ENCODE measurements at places on chromosomes 7 and 10.

GRCh38 chr10:80204677-80205476 is 460 bp downstream of the ANXA11 start:
- no peak for DNase-seq

- peak; percentile 87 for DNase-seq
Observed at GRCh38 chr7:148527717-148528168, 62.8 kb upstream of the C7orf33 start.

GRCh38 chr10:35470248-35470924 is 134.1 kb downstream of the CCNY start:
- no peak for DNase-seq

DNA sequence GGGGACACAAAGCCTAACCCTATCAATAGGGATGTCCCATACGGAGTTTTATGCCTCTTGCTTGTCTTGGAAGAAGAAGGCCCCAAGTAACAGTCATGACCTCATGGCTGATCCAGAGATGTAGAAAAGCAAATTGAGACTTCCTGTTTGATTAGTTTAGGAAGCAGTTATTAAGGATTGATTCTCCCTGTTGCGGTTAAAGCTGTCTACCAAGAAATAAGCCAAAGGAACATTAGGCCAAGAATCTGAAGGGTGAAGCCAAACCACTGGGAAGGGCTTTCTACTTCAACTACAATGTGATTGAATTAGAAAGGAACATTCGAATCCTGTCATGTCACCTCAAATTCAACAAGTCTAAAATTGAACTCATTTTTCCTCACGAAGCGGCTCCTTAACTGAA is 60.5 kb upstream of the AGBL3 start:
- no peak for DNase-seq

- DNase-seq = no peak
Observed at GRCh38 chr10:36087006-36088005, 445.2 kb upstream of the FZD8 start.

- DNase-seq = no peak
Observed at GRCh38 chr7:16708511-16708910, 45.0 kb upstream of the TSPAN13 start.

DNA sequence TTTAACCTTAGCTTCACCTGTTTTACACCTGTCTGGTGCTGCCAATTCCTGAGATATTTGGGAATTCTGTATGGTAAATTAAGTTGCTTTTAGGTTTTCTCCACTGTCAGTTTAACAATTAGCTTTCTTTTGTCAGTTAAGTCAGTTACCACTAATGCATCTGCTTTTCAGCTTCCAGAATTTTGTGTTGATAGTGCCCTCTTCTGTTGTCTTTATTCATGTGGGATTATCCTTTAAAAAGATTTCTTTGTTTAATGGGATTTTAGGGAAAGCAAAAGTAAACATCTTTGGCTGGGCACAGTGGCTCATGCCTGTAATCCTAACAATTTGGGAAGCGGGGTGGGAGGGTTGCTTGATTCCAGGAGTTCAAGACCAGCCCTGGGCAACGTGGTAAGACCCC is 8.1 kb downstream of the TFAM start:
- no peak for DNase-seq

DNA sequence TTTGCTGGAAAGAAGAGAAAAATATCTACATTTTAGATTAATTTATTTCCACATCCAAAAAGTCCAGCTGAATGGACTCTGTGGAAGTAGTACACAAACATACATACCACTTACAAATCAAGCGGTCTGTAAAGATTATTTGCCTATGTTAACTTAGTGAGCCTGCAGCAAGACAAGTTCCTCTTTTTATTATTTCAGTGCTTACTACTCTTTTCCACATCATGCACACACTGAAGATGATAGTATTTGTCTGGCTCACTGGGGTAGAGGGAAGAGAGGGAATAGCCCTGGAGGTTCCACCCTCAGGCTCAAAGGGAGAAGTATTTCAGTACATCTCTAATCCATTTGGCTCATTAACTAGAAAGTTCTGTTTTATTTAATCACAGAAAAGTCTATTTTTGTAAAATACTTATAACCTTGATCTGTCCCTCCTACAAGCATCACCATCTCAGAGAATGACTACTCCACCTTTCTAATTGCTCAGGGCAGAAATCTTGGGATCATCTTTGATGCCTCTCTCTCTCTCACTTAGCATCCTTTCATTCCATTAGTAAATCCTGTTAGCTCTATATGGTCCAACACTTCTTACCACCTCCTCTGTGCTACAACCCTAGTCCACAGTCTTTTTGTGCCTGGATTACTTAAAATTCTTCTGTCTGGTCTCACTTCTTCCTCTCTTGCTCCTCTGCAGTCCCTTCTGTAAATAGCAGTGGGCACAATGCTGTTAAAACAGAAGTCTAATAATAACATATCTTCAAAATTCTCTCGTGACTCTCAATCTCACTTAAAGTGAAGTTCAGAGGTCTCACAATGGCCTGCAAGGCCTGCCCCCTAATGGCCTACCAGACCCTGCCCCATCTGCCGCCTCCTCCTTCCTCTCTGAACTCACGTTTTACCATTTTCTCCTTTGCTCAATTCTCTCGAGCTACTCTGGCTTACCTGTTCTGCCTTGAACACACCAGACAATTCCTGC is 64.3 kb upstream of the CCDC6 start:
- DNase-seq = no peak

DNA sequence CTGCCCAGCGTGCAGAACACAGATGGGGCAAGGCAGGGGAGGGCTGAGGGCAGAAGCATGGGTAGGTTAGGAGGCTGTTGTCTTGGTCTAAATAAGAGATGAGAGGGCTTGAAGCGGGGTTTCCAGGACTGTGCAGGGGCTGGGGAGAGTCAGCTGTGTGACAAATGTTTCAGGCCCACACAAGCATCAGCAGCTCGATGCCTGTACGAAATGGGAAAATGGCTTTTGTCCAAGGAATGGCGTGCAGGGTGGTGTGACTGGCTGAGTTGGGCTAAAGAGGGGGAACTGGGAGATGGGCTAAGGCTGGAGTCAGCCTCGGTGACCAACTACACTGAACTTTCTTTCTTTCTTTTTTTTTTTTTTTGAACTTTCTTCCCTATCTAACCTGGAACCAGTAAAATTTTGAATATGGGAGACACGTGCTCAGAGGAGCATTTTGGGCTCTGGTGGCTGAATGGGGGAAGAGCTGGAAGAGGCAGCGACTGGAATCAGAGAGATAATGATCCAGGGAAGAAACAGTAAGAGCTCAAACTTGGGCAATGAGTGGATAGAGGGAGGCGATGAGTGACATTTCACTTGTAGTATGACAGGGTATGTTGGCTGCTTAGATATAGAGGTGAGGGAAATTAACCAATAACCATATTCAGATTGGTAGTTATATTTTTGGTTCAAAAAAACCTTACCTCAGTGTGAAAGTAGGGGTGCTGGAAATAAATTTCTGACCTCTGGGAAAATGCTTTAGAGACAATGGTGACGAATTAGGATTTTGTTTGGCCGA is 10.2 kb upstream of the EPHA1 start:
- DNase-seq = no peak

- DNase-seq = no peak
Observed at GRCh38 chr10:123792248-123792978, 99.2 kb downstream of the CPXM2 start.

- DNase-seq = no peak
Observed at GRCh38 chr10:33519130-33519860, 184.8 kb upstream of the NRP1 start.

DNA sequence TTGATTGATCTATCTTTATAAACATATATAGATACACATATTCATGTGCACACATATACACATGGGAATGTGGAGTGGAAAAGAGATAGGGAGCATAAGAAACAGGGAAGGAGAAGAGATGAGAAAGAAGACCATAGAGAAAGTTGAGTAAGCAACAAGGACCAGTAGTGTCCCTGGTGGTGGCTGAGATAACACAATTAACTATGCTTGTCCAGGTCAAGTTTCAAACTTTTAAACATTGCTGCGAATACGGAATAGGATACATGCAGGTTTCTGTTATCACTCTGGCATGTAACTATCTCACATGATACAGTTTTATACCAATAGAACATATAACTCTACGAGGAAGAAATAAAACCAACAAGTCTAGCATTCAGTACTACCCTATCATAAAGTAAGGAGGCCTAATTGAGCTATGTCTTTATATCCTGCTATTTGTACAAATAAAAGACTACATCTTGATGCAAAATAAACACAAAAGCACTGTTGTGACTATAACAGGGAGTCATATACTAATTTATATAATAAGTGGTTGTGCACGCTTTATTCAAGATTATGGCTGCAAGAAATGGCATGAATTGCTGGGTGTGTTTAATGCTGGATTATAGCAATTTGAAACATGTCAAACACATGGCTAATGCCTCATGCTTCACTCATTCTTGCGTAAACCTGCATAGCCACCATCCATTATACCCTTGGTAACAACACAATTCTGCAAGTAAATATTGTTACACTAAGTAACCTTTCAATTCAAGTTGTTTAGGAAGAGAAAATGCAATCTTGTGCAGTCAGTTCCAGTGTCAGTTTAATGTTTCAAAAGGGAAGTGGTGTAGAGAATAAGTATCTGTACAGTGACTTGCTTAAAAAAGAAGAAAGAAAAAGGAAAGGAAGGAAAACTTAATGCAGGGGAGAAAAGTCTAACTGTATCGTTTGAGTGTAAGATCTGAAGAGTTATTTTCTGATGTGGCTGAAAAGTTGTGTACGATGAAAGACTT is 8.2 kb downstream of the FOXP2 start:
- no peak for DNase-seq

GRCh38 chr7:158133515-158134271 is 453.9 kb downstream of the PTPRN2 start:
- peak; percentile 67 for DNase-seq

GRCh38 chr10:11260170-11260569 is 242.5 kb downstream of the CELF2 start:
- no peak for DNase-seq

GRCh38 chr7:101411508-101411874 is 48.8 kb downstream of the COL26A1 start:
- no peak for DNase-seq

- DNase-seq = no peak
Observed at GRCh38 chr10:70617798-70618568, 15.4 kb upstream of the PRF1 start.

DNA sequence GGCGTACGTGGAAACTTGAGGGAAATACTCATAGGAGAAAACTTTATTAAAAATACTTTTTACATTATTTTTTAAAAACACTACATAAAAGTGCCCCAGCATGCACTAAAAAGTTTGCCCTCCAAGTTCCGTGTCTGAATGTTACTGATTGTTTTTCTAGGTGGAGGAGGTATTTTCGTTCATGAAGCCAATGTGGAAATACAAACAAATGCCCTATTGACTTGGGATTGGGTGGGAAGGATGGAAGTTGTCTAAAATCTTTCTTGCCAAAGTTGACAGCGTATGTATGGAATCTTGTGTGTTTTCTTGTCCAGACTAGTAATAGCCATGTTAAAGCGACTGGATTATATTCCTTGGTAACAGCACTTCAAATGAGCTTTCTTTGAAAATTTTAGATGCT is 1.2 kb downstream of the PROSER2 start:
- DNase-seq = no peak

DNA sequence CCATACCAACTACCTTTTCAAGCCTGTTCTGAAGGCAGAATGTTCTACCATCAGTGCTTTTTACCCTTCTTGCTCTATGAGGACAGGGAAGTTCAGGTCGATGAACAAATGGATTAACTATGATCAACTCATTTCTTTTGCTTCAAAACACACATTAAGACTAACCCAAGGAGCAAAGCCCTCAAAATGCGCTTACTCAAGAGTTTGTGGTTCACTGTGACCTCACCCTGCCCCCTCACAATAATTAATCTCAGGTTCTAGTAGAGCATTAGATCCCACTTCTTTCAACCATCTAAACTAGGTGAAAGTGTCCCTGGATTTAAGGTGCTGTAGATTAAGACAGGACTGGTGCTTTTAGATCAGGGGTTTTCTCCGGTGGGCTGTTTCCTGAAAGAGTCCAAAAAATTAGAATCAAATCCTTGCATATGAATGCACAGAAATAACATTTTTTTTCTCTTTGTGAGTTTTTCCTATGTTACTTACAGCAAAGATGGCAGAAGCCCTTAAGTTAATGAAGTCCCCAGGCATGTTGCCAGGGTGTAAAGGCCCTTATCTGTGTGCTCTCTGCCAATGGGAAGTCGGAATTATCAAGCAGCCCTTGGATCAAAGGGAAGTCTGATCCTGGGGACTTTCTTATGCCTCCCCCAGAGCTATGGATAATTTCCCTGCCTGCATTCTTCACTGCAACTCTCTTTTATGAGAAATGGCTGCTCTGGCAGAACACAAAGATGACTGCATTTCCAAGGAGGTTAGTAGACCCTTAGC is 205.5 kb upstream of the STK17A start:
- DNase-seq = no peak

GRCh38 chr7:139232904-139233303 is 1.9 kb downstream of the UBN2 start:
- no peak for DNase-seq

- no peak for DNase-seq
Observed at GRCh38 chr7:103919272-103919868, 70.1 kb downstream of the RELN start.

GRCh38 chr10:49331431-49331830 is 32.5 kb downstream of the C10orf71 start:
- DNase-seq = no peak

DNA sequence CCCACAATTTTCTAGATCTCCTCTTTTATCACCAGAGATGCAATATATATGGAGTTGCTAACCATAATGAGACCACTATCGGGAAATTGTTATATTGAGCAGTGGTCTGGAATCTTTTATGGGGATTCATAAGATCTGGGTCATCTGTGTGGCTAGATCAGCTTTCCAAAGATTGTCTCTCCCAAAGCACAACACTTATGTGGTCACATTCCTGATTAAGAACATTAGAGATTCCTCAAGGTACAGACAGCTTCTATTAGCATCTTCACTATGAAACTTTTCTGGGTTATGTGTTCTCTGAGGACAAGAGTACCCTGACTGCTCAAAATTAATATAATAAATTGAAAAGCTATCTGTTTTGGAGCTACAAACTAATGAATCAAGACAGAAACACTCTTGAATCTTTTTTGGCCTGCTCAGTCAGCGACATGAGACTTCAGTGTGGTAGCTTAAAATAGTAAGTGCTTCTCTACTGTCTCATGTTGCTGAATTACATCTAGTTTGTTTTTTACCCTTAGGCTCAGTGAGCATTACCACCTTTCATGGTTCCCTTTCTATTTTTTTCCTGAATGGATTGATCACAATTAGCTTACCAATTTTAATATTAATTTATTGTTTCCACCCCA is 42.6 kb upstream of the STRIP2 start:
- no peak for DNase-seq

- no peak for DNase-seq
Observed at GRCh38 chr10:109866995-109867635, 56.2 kb downstream of the XPNPEP1 start.

DNA sequence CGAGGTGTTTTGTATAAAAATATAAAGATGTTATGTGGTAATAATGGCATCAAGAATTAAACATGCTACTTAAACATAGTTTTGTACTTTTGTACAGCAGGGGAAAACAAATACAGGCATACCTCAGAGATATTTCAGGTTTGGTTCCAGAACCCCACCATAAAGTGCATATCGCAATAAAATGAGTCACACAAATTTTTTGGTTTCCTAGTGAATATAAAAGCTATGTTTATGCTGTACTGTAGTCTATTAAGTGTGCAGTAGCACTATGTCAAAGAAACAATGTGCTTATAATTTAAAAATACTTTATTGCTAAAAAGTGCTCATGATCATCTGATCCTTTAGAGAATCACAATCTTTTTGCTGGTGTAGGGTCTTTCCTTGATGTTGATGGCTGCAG is 17.8 kb downstream of the LRRTM3 start:
- DNase-seq = no peak
